ENCODE measurements at places on chromosomes 7 and 10.
A peak's percentile ranks its signal among the peaks of the same experiment; 100 is the strongest.

DNA sequence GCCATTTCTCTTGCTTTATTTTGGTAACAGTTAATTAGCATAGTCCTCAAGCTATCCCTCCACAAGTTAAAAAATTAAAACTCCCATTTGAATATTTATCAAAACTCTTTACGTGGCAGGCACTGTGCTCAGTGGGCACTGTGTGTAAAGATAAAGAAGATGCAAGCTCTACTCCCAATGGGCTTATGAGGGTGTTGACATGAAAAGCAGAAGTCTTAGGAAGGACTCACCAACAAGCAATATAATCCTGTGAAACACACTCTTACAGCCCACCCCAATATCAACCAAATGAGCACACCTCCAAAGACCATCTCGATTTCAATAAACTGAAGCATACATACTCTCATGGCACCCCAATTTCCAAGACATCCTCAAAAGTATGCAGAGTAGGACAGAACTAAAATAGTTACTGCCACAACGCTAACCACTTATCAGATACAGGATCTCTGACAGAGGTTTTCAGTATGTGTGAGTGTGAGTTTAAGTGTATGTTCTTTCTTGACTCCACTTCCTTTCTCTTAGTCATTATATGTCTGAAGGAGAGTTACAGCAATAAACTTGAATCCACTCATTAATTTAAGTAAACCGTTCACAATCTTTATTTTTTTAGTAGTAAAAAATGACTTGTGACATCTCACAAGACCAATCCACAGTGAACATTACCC, 120.0 kb downstream of the PDE1C start:
- DNase-seq = peak; percentile 47

GRCh38 chr7:18829858-18830285, 287.6 kb downstream of the TWIST1 start:
- peak; percentile 80 for DNase-seq

DNA sequence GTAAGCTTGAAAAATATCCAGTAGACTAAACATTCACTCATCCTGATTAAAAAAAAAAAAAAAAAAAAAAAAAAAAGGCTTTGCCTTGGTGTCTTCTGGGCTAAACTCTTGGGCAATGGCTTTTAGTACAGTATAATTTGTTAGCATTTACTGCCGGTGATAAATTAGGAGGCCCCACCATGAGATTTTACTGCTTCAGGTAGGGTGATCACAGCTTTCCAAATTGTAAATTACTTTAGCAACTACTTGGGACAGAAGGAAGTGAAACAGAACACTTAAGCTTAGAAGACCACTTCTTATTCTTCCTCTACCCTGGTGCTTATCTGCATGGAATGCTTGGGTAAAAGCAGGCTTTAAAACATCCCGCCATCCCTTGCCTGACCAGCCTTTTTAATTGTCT, 152.1 kb downstream of the HIBADH start:
- DNase-seq = peak; percentile 36

GRCh38 chr7:6250364-6250833, 22.0 kb downstream of the CYTH3 start:
- no peak for DNase-seq

DNA sequence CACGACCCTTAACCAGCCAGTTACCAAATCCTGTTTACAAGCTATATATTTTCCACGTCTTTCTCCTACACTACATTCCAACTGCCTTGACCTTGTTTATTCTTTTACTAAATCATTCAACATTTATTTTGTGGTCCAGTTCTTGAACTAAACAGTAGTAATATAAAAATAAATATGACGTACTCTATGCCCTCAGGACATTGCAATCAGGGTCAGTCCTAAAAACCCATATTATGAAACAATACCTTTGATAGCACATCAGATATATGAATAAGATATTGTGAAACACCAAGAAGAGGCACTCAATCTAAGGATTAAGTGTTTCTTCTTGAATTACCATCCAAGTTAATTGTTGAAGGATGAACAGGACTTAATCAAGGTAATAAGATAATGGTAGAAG, 52.5 kb upstream of the WNT16 start:
- DNase-seq = peak; percentile 79

- peak; percentile 70 for DNase-seq
Measured at GRCh38 chr10:61900829-61901792, at the start of gene ARID5B. Gene ARID5B (plus strand): TSS chr10:61901699. CDS start chr10:61901710, 11 bp downstream.

DNA sequence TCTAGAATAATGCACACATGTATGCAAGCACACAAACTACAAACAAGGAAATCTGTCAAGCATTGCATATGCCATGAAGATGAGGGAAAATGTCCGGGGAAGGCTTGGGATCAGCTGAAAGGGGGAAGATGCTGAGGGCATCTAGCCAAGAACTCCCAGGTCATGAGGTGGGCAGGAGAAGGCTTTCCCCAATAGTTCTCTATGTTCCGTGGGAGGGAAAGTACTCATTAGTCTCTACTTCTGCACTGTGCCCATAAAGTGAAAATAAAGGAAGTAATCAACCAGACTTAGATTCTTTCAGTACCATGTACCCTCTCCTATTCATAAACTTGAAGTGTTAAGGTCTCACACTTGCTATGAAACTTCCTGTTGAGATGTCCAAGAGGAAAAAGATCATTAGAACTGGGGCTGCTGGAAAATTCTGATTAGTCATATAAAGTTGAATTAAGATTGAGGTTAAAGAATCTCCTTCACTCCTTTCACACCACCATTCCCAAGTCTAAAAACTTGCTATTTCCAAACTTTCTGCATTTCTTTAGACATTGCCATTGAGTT, 17.1 kb upstream of the LIPF start:
- DNase-seq = no peak

DNA sequence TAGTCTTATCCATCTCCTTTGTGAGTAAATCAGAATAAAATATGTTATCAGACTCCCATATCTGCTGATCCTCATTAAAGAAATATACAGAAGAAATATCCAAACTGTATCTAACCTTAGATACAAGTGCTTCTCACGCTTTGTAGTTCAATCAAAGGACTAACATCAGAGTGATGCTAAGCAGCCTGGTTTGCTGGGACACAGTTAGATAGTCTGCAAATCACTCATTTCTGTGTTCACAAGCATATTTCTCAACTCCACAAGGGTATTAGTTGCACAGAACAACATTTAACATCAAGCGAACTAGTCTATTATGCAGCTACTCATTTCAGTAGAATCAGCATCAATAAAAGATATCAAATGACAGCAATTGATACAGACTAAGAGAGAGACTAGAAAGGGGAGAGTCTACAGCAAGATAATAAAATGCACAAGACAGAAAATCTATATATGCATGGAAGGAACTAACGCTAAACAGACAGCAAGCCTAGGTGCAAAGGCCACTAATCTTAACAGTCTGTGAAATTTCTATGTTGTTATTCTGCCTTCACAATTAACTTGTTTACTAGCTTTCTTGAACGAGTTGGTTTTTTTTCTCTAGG, 30.0 kb downstream of the DNAJC12 start:
- no peak for DNase-seq

DNA sequence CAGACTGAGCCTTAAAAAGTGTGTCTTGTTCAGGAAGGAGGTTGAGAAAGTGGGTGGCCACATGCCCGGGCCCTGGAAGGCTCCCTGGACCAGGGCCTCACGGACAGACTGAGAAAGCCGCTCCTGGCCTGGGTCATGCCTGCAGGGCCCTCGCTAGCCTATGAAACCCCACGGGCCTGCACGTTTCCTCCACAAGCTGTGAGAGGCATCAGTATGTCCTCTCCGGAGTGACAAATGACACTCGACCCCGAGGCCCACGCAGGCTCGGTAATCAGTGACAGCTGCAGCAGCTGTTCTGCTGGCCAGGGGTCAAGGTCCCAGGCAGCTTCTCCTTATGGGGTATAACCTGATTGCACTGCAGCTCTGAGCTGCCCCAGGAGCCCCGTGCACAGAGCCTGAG, 47.6 kb downstream of the ASB13 start:
- DNase-seq = no peak

DNA sequence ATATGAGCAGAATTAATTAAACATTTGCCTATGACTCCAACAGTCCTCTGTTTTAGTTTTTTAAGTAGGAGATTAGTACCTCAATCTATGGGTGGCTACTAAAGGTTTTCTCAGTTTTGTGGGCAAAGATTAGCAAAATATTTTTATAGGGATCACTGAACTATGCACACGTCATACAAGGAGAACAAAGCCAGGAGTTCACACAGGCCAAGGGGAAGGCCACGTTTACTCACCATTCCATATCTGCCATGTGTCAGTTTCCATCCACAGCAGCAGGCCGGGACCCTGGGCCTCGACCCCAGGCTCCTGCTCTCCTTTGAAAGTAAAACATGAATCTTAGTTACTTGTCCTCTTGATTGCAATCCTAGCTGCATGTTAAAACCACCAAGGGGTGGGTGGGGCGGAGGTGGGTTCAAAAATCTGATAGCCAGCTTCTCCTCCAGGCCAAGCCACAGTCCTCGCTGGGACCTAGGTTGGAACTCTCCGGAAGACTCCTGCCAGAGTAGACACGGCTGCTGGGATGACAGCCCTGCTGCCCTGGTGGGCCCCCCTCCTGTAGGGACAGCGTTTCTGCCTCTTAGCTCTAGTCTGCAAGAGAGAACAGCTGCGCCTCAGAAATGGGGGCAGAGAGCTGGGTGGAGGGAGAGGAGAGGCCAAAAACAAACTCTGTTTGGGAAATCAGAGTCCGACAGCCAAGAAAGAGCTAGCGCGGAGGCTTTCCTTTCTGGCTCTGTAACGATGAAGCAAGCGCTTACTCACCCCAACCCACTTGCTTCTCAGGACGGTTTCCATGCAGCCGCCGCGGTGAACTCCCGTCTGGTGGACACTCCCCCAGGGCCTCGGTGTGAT, 35.6 kb downstream of the PITRM1 start:
- no peak for DNase-seq

GRCh38 chr10:58107506-58107905, 160.2 kb downstream of the IPMK start:
- DNase-seq = peak; percentile 20

DNA sequence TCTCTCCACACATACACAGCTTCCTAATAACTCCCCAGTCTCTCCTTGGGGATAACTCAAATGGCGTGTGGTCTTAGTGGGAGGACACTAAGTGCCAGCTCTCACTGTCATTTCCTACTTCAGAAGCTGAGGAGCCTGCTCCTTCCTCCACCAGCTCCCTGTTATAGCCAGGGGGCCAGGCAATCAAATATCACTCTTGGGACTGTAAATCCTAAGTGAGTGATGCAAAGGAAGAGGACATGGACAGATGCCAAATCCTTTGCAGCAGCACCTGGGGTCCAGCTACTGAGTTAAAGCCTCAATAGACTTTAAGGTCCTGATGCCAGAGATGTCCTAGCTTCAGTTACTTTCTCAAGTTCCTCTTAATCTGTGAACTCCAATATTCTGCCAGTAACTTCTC, 34.1 kb downstream of the SEM1 start:
- no peak for DNase-seq

DNA sequence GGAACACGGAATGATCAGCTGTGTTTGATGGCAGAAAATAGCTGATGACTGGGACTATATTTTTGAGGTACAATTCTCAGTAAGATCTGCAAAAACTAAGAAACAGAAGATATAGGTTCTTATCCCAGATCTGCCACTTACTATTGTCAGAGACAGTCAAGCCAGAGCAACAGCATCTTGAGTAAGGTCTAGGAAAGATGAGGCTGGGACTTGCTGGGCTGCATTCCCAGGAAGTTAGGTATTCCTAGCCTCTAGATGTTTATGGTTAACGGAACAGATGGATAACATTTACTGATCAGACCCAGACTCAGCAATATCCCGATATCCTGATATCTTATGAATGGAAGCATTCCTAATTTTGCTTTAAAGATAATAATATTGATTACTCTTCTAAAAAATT, 68.7 kb upstream of the DNAJB12 start:
- no peak for DNase-seq

DNA sequence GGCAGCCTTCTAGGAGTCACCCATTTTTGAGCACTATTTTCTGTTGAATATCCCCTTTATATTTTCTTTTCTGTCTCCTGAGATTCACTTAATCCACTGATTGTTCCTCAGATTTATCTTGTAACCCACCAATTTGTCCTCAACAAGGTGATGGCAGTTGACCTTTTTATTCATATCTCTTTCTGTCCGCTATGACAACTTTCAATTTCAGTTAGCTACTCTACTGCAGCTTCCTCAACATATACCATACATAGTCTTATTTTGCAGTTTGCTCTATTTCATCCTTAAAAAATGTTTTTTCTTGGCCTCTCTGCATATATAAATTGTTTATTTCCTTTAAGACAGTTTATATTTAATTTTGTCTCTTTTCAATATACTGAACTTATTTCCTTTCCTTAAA, 101.3 kb downstream of the THSD7A start:
- no peak for DNase-seq

- no peak for DNase-seq
Measured at GRCh38 chr7:139909379-139910050, 80.5 kb downstream of the TBXAS1 start.

- DNase-seq = no peak
Measured at GRCh38 chr7:126699707-126700106, 553.0 kb downstream of the GRM8 start.

- no peak for DNase-seq
Measured at GRCh38 chr10:32793033-32793432, 165.0 kb downstream of the ITGB1 start.

- peak; percentile 59 for DNase-seq
Measured at GRCh38 chr10:60757420-60757895, 20.8 kb upstream of the CDK1 start.

GRCh38 chr10:96341219-96342182, 17.3 kb downstream of the OPALIN start:
- no peak for DNase-seq

DNA sequence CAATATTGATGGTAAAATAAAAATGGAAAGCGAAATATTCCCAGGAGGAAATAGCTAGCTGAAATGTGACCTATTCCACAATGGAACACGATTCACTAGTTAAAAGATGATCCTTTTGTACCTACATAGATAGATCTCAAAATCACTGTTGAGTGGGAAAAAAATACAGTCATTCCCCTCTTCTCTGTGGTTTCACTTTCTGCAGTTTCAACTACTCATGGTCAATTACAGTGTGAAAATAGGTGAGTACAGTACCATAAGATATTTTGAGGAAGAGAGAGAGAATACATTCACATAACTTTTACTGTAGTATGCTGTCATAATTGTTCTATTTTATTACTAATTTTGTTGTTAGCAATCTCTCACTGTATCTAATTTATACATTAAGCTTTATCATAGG, 56.0 kb upstream of the COL13A1 start:
- DNase-seq = no peak

DNA sequence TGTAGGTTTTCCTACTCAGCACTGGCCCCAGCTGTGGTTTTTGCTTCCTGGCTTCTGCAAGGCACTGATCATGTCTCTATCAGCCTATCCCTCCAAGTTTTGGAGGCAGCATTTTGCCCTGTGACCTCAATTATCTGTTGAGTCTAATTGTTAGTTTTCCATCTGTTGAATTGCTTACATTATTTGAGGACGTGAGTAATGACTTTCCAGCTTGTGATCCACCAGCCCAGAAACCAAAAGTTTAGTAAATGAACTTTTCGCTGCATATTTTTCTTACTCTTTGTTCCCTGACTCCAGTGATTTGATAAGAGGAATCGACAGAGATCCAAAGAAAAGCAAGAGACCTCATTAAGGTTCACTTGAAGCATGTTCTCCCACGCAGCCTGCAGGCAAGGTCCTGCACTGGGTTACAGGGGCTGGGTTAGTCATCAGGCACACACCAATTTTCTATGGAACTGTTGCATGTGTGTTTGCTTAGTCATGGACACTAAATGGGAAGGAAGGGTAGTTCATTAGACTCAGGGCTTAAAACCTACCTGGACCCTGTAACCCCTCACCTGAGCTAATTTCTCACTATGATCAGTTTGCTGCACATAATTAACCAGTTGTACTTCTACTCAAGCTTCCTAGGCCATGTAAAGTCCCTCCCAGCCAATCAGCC, 57.2 kb downstream of the AKR1E2 start:
- peak; percentile 33 for DNase-seq

GRCh38 chr10:14617852-14618251, 156.8 kb downstream of the FAM107B start:
- DNase-seq = peak; percentile 81
